ENCODE measurements at places on chromosomes 11 and 22.

DNA sequence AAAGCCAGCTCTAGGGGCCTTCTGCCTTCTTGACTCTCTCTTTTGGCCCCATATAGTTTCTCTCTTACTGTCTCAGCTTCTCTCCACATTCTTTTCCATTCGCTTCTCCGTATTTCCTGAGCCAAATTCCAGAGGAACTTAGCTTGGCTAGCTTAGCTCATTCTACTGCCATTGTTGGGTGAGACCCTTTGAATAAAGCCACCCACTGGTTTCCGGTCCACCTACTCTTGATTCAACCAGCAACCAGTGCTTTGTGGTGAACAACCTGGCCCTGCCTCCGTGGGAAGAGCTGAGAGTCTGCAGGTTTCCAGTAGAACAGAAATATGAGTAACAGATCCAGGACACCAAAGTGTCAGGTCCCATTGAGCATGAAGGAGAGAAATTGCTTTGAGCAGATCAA lies 81.3 kb upstream of the ARHGAP20 start:
- DNase-seq, result no peak

- no peak for DNase-seq
Measured at GRCh38 chr11:41005986-41006385, 453.5 kb downstream of the LRRC4C start.

DNA sequence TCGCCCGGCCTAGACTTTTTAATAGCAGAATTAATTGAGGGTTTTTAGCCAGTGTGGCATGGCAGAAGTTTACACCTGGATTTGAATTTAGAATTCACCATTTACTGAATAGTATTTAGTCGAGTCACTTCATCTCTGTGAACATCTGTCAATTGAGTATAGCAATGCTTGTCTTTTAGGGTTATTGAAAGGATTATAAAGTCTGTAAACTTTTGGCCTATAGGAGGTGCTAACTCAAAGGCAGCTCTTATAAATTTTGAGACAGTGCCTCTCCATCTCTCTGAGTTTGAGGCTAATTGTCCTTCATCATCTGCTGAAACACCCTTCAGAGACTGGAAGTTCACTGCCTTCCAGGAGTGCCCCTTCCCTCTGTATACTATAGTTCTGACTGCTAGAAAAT lies 205.0 kb downstream of the NELL1 start:
- no peak for DNase-seq

- no peak for DNase-seq
Measured at GRCh38 chr11:223026-223789, 12.9 kb downstream of the SIRT3 start.

Data from ACHN (cell line).